ENCODE measurements at places on chromosomes 2 and 18. TPM values are rescaled to one million over a fixed set of nuclear protein-coding genes. Genes with fewer than 3 reads are reported as not detected.

The FIGN gene
- total RNA-seq, result 4.3 TPM

The RNF181 gene
- total RNA-seq, result 112 TPM

The COL4A4 gene
- total RNA-seq, result 30.8 TPM

The TMEM178A gene
- 4.2 TPM for total RNA-seq

The ATP9B gene
- total RNA-seq, result 29.8 TPM

The SERPINB11 gene
- total RNA-seq, result 0.46 TPM

The STON1 gene
- total RNA-seq, result 15.9 TPM

The IL1RN gene
- total RNA-seq, result 11.1 TPM

The HRH4 gene
- total RNA-seq, result not detected

The FAM98A gene
- 9.0 TPM for total RNA-seq

DNA sequence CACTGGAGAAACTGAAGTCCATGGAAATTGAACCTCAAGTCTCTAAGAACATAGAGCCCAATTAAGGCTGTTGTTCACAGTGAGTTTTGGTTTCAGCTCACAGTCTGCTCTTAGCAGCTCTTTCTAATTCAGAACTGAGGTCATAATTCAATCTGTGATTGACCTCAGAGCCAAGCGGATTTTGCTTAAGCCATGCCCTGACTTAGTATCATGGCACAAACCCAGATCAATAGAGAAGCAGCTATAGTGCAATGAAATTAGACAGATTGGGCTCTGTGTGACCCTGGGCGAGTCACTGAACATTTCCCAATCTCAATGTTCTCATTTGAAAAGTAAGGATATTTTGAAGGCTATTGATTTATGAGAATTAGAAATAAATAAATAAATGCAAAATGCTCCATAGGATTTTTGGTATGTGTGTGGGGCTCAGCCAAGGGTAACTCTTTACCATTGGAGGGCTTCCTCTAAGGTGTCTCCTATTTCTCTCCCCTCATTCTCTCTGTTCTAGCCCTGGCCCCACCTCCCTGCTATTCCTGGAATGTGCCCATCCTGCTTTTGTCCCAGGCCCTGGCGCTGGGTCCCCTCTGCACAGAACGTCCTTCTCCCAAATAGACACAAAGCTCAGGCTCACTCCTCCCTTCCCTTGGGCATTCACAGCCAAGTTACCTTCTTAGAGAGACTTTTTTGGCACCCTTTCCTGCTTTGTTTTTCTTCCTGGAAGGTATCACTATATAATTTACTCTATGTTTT, 239.6 kb downstream of the LPIN1 start:
- no peak for DNase-seq

DNA sequence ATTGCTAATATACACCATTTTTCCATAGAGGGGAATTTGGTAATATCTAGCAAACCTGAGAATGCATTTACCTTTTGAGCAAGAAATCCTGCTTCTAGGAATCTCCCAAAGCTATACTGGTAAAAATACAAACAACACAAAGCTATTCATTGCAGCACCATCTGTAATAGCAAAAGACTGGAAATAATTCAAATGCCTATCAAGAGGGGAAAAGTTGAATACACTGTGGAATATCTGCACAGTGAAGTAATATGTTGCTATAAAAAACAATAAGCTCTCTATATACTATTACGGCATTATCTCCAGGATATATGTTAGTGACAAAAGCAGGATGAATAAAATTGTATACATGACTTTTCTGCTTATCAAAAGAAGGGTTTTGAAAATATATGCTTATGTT, 112.3 kb upstream of the CHAC2 start:
- no peak for DNase-seq

DNA sequence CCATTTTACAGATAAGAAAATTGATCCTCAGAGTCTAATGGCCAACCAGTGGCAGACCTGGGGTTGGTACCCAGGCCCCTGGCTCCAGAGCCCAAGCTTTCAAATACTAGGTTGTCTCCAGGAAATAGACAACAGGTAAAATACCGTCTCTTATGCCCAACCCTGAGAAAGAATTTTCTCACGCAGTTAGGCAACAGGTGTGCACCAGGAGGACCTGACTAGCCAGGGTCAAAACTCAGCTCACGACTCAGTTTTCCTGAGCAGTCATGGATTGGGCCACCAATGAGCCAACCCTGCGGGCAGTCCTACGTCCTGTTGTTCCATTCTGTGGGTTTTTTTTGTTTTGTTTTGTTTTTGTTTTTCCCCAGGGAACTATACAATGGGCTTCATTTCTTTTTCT, 13.5 kb downstream of the TRIB2 start:
- DNase-seq, result no peak

GRCh38 chr2:198135481-198135934, 331.1 kb downstream of the PLCL1 start:
- DNase-seq, result no peak

DNA sequence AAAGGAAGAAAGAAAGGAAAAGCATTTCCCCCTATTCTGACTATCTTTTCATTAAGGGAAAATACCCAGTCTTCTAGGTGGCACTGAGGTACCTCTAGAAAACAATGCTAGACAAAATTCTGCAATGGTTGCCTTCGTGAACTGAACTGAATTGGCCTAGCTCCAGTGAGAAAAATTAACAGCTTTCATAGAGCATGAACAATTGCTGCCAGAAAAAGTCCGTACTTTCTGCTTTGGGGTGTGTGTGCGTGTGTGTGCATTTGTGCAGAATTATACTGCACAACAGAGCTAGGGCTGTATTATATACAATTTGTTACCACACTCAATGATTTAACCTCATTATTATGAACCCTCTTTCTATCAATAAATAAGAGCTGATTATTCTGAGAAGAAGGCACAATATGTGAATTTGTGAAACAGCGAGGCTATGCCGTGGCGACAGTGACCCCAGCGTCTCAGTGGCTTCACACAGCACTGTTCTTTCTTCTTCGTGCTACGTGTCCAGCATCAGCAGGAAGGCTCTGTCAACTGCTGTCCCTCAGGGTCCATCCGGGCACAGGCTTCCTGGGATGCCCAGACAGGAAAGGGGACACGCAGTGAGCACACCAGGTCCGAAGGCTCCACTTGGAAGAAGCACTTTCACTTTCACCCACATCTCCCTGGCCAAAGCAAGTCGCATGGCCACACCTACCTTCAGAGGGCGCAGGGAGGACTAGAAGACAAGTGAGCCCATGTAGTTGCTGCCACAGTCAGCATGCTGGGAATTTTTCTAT, 47.5 kb downstream of the PTGR3 start:
- DNase-seq, result no peak

DNA sequence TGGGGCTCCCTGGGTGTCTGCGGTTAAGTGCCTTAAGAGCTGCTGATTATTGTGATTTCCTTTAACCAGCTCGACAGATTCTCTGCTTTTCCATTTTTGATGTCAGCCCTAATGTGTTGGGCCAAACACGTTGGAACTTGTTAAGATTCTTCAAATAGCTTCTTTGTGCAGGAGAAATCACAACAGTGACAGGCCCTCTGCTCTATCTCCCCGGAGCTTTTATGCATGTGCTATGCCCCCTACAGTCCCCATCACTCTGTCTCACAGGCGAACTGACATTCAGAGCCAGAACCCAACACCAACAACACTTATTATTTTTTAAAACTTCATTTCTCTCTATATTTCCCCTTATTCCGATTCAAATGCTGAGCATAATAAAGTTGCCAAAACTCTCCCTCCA, 371.7 kb upstream of the CELF4 start:
- DNase-seq, result no peak

GRCh38 chr2:127624320-127624755, 21.6 kb upstream of the GPR17 start:
- DNase-seq, result peak; percentile 7

GRCh38 chr2:105278654-105279053, 37.1 kb downstream of the GPR45 start:
- DNase-seq, result no peak

DNA sequence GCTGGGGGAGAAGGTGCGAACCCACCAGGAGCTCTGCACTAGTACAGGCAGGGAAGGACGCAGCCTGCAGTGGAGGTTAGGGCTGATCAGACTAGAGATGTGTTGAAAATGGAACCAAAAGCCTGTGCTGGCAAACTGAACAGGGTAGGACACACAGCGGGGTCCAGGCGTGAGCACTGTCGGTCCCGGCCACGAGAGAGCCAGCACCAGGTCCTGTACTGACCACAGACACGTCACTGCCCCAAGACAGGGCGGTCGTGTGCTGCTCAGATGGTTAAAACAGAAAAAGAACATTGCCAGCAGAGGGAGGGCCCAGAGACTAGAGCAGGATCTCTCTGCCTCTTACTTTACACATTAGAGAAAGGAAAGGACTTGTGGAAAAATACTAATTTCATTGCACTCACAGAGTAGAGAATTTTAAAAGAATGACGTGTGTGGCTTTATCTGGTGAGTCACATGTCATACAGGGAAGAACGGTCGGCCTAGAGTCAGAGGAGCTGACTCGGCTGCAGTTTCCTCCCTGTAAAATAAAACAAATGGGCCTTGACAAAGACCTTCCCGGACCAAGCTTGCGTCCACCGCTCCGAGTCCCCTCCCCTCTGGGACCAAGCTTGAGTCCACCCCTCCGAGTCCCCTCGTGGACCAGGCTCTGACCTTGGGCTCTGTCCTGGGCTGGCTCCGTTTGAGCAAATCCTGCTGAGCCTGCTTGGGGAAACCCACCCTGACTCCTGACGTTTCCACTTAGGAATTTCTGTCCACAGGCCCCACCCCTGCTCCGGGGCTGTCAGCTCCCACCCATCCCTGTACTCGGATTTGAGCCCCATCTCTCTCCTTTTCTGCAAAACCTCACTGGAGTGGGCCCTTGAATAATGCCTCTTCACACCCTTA, 16.7 kb upstream of the ADI1 start:
- DNase-seq, result peak; percentile 64

- no peak for DNase-seq
These were observed 516.7 kb downstream of the LRRTM4 start for GRCh38 chr2:77005522-77005921.

- DNase-seq, result no peak
These were observed 695.6 kb downstream of the TSN start for GRCh38 chr2:122451040-122451439.

GRCh38 chr2:144484201-144484948, 35.5 kb downstream of the ZEB2 start:
- DNase-seq, result no peak

DNA sequence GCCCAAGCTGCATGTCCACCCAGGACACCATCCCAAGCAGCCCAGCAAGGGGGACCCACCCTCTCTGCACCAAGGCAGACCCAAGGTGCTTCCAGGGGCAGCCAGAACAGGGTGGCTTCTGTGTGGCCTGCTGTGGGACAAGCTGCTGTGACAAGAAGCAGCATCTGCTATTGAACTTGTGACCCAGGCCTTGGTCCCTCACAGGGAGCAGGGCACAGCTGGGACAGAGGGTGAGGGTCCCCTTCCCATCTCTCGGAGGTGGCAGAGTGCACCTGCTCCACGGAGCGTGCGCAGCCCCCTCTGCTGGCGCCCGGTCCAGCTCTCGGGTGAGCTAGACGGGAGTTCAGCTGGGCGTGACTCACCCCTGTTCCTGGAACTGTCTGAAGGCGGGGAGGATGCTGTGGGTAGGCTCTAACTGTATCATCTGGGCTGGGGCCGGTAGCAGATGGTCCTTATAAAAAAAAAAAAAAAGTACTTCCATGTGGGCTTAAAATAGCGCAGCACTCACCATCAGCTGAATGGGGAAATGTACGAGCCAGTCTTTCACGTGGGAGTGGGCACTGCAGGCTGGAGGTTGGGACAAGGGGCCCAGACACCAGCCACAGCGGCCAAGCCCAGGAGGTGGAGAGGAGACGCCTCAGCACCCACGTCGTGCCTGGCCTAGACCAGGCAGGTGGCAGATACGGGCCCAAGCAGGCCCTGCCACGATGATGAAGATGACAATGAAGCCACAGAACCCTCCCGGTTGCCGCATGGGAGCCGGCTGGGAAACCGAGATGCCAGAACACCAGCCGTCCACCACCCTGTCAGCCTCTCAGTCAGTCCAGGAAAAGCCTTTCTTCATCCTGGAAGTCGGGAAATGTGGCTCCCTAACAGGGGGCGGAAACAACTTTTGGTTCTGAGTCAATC, 136.8 kb upstream of the ID2 start:
- DNase-seq, result peak; percentile 91

- peak; percentile 25 for DNase-seq
These were observed 204.6 kb upstream of the TNP1 start for GRCh38 chr2:217064234-217065011.

DNA sequence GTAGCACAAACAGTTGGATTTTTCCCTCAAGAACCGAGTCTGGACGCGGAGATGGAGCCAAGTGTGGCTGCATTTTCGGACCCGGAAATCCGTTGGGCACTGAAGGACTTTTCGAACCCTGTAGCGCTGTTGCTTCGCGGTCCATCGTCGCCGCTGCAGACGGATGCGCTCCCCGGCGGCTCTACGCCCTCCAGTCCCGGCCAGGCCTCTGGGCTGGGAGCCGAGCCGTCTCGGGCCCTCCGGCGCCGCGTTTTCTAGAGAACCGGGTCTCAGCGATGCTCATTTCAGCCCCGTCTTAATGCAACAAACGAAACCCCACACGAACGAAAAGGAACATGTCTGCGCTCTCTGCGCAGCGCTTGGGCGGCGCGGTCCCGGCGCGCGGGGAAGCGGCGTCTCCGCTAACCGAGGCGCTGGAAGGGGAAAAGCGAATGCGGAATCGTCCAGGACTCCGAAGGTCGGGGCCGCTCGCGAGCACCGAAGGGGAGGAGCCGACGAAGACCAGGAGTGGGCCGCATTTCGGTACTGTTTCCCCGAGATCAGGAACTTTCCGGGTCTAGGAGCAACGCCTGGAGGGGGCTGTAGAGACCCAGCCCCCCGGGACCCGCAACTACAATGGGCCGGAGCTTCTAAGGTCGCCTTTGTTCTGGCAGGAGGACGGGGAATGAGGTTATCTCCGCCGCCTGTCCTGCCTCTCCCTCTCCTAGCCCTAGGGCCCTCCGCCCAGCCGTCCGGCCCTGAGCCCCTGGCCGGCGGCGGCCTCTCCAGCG, 3.2 kb downstream of the EMX1 start:
- DNase-seq, result peak; percentile 84

- DNase-seq, result no peak
These were observed 13.3 kb downstream of the RAB1A start for GRCh38 chr2:65116645-65117044.

- no peak for DNase-seq
These were observed 76.3 kb downstream of the R3HDM1 start for GRCh38 chr2:135607561-135607960.

Data from upper lobe of left lung (tissue), 6 donors.